GOT3 (cell line): ENCODE measurements at places on chromosomes 16 and 17.
A peak's percentile ranks its signal among the peaks of the same experiment; 100 is the strongest.

GRCh38 chr17:60941028-60941427, 263.4 kb downstream of the BCAS3 start:
- DNase-seq: peak; percentile 1

DNA sequence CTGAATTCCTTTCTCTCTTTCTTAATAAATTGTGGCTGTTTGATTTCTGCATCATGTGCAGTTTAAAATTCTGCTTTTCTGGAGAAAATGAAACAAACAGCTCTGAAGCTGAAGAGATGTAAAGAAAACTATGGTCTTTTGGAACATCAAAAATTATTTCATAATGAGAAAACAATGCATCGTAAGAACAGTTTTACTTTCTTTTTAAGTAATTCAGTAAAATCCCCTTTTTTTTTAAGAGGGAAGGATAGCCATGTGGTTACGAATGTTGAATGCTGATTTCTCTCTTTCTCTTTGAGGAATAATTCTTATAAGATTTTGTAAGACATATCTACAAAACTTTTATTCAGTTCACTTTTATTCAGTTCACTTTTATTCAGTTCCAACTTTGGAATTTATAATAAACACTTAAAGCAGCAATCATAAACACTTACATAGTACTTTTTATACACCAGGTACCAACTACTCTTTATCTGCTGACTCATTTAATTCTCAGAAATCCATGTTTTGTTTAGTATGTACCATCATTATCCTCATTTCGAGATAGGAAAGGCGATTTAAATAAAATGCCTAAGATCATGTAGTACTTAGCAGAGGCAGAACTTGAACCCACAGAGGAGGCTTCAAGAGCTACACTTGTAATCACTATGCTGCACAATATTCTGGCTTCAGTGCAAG, 26.6 kb downstream of the CNTNAP4 start:
- no peak for DNase-seq

- no peak for DNase-seq
These were observed 100.1 kb downstream of the YPEL2 start for GRCh38 chr17:59431601-59432000.

- no peak for DNase-seq
These were observed 8.4 kb downstream of the SRL start for GRCh38 chr16:4233431-4233830.

GRCh38 chr17:5892921-5893675, 177.1 kb upstream of the WSCD1 start:
- no peak for DNase-seq

DNA sequence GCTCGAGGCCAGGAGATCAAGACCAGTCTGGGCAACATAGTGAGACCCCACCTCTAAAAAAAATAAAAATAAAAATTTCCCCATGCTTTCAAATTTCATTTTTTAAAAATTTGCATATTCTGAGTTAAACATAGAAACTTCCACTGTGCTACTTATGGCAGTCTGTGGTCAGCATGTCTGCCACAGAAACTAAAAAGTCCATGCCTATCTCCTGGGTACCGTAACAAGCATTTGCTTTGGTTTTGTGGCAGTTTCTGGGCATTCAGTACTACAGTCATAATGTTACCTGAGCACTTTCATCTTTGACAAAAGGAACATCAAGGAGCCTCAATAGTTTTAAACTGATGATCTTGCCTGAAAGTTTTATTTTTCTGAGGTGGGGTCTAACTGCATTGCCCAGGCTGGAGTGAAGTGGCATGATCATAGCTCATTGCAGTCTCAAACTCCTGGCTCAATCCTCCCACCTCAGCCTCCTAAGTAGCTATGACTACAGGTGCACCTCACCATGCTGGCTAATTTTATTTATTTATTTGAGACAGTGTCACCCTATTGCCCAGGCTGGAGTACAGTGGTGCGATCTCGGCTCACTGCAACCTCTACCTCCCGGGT, 13.2 kb upstream of the ITGA2B start:
- no peak for DNase-seq

- DNase-seq: no peak
These were observed 30.0 kb downstream of the ANKFY1 start for GRCh38 chr17:4233668-4234258.

GRCh38 chr16:88669980-88670379, 7.1 kb upstream of the MVD start:
- peak; percentile 25 for DNase-seq

DNA sequence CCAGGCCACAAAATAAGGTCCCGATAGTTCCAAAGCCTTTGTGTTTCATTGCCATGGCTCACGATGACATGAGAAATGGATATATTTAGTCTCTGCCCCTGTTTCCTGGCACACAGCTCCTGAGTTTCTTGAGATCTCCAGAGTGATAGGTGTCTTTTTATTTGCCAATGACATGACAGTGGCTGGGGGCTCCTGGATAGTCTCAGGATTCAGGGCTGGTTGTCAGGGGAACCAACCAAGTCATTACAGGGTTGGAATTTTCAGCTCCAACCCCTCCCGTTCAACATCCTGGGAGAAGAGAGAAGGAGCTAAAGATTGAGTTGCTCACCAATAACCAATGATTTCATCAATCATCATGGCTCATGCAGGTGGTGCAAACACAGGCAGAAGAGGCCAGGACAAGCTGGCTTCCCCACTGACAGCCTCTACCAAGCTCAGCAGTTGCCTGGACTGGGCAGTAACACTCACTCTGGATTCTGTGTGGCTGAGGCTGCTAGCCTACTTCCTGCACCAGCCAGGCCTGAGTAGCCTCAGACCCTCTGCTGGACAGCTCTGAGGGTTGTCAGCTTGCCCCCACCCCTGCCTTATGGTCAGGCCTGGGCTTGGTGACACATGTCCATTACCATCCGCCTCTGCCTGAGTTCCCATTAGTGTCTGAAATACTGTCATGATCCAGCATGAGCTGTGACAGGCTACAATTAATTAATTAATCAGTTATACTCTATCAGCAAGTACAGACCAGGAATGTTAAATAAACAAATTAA, 534.4 kb upstream of the CDH5 start:
- no peak for DNase-seq

DNA sequence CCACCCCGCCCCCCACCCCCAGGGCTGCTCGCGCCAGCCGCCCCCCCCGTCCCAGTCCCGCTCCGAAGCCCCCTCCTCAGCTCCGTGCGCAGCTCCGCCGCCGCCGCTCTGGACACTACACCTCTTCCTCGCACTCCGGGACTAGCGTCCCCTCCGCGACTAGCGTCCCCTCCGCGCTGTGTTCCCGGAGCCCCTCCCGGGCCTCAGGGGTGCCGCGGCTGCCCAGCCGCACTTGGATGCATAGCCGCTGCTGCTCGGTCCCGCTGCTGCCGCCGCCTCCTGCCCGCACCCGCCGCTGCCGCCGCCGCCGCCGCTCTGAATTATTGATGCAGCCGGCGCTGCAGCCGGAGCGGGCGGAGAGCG, at the start of gene CBLN1:
TSS of gene CBLN1 (minus strand) at position 359 of the 363 bp plus-strand sequence. CDS start 373 bp downstream, outside the sequence.
- no peak for DNase-seq

GRCh38 chr17:45812102-45812501, 28.0 kb downstream of the CRHR1 start:
- no peak for DNase-seq

- no peak for DNase-seq
These were observed 8.4 kb downstream of the CES1 start for GRCh38 chr16:55824473-55825000.

GRCh38 chr17:7380855-7381683, at the start of gene TNK1:
Gene TNK1 (plus strand): TSS chr17:7381089. CDS start chr17:7382927, 1,838 bp downstream.
- DNase-seq: no peak

DNA sequence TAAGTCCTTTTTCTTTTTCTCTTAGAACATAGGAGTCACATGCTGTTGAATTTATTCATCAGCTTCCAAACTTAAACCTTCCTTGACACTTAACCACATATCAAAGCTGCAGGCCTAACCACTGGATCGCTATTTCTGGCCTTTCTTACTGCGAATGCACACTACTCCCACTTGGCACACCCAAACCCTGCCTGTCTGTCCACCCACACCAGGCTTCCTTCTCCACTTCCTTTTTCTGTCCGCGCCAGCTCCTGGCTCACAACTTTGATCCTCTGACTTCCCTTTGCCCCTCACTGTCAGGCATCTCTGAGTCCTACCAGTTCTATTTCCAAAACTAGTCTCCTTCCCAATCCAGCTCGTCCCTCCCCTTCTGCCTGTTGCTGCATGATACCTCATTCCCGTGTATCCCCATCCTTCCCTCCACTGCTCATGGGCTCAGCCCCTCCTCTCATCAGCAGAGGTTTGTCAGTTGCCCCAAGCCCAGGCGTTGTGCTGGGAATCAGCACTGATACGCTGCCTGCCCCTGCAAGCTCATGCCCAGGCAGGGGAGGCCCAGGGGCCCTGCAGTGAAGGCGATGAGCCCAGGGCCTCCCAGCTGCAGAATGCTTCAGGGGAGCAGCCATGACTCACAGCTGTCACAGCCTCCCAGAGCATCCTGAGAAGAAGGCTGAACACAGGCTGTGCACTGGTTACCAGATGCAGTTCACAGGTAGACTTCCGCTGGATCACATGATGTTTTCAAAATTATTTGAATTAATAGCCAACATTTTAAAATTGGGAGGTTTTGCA, 179.8 kb downstream of the KATNIP start:
- DNase-seq: no peak

GRCh38 chr17:59418732-59419166, 87.3 kb downstream of the YPEL2 start:
- no peak for DNase-seq

GRCh38 chr16:13909069-13909468, 10.9 kb upstream of the ERCC4 start:
- DNase-seq: no peak

- DNase-seq: no peak
These were observed 6.3 kb downstream of the CCDC102A start for GRCh38 chr16:57530104-57530521.

DNA sequence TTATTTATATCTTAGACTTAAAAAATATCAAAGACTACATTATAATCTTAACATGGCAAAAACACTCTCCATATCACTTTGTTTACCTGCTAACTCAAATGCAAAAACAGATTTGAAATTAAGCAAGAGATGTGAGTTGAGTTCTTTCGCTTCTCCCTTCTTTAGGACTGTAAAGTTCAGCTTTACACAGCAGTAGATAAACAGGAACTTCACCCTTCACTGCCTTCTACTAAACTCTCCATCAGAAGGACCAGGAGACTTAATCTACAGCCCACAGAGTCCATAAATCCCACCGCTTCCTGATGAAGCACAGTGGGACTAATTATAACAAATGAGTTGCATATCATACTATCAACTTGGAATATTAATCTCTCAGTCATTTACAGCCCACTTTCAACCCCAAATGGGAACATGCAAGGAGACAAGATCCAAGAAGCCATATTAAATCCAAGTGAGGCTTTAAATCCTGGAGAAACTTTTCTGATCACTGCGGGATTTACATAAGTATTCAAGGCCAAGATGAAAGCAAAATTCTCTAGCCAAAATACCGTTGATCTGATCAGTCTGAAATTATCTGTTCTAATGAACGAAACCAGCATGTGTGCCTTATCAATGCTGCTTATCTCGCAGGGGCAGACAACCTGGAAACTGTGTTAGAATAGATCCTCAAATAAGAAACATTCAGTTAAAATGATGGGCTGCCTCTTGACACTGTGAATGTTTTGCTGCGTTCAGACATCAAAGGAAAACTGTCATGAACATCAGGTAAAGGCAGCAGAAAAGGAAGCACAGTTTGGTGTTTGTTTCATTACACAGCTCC, 1.6 kb downstream of the AMFR start:
- DNase-seq: no peak

DNA sequence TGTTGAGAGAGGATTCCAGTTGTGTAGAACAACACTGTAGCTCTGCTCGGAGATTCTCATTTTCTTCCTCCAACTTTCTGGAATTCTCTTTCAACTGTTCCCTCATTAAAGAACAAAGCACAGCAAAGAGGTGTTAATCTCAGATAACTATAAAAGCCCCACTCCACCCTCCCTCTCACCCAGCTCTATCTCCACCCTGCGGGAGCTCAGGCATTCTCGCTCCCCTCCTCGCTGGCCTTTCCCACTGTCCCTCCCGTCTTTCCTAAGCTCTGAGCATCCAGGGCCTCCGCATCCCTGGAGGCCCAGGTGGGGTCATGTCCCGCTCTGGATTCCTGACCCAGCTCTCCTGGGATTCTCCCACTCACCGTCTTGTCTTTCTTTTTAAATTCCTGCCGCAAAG, 35.1 kb downstream of the DHX38 start:
- no peak for DNase-seq

DNA sequence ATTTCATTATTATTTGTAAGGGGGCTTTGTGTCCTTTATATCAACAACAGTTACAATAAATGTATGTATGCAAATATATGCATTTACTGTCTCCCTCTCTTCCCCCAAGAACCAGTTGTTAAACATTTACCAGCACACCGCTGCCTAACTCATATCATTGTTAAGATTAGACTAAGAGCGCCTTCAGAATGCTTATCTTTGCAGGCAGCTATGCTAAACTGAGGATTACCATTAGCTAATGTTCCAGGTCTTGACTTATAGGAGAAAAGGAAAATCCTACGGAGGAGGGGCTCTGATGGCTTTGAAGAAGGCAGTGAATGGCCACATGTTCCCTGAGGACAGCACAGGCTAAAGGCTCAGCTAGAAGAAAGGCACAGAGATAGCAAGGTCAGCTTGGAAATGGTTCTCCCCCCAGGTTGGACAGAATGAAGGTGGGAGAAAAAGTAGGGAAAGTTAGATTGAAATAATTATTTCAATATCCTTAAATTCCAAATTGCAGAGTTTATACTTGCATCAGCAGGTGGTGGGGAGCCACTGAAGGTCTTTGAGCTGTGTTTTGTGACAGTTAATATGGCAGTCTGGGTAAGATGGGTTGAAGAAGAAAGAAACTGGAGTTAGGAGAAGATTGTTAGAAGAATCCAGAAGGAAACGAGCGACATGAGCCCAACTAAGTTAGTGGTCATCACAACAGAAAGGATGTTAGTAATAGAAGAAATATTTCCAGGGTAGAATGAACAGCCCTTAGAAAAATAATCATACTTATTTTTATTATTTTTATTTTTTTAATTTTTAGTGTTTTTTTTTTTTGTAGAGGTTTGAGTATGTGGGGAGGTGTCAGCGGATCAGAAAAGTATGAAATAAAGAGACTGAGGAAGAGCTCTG, 87.0 kb upstream of the MAF start:
- no peak for DNase-seq

DNA sequence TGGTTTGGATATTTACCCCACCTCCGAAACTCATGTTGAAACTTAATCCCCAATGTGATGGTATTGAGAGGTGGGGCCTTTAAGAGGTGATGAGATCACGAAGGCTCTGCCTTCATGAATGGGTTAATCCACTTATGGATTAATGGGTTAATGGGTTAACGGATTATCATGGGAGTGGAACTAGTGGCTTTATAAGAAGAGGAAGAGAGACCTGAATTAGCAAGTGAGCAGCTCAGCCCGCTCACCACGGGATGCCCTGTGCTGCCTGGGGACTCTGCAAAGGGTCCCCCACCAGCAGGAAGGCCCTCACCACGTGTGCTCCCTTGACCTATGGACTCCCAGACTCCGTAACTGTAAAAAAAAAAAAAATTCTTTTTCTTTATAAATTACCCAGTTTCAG, 16.5 kb upstream of the GPRC5B start:
- DNase-seq: no peak
